ENCODE measurements at places on chromosomes 11 and 22.

DNA sequence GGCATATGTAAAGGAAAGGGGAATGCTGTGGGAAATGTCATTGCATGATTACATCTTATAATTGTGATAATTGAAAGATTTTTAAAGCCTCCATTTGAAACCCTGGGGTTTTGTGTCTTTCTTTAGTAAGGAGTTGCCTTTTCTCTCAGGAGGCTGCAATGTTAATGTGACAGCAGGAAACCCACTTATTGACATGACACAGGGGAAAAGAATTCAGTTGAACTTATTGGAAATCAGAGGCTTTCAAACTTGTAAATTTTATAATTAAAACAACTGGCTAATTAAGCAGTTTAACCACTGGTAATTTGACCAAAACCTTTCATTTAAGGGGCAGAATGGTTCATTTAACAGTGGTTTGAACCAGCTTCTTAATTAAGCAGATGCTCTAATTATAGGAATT is 31.2 kb downstream of the MRPL48 start:
- no peak for DNase-seq

- no peak for DNase-seq
These were observed 17.7 kb downstream of the BSX start for GRCh38 chr11:122963961-122964360.

GRCh38 chr11:1404461-1405185 is 14.9 kb downstream of the BRSK2 start:
- DNase-seq, result no peak

- no peak for DNase-seq
These were observed 9.6 kb upstream of the C1QTNF6 start for GRCh38 chr22:37197451-37198257.

GRCh38 chr11:90846628-90847027 is 623.8 kb upstream of the CHORDC1 start:
- no peak for DNase-seq

DNA sequence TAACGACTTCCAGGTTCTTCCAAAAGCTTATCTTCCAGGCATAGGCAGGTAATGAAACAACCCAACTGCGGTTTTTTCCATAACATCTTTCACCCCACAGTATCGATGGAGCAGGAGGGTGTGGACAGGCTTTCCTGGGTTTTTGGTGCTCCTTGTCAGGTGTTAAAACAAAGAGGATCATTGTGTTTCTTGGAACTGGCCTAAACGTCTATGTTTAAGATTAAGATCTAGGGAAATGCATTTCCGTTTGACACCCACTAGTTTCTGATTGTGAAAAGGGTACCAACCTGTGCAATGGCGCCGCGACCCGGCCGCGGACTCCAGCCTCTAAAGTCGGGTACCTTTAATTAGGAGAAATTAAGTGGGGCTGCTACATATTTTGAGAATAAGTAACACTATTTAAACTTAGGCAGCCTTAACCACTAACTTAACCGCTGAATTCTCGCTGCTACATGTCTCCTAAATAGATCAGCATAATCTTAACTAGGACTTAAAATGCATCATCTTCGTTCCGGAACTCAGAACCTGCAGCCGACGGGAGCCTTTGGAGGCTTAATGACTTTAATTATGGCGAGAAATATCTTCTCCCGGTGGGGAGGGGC is 31.5 kb downstream of the C22orf31 start:
- DNase-seq, result no peak

DNA sequence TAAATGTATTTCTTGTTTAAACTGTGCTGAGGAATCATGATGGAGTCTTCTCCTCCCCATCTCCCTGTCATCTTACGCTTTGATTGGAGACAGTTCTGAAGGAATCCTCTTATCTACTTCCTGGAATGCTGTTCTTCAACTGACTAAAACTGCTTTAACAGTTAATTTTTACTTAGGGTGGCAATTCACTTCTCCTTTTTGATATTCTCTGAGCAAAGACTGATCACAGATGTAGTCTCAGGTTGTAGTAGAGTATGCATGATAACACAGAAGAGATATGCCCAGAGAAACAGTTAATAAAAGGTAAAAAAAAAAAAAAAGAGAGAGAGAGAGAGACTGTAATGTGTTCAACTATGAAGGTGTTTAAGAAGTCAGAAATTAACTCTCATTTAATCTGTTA is 1.4 kb upstream of the CASP5 start:
- no peak for DNase-seq

DNA sequence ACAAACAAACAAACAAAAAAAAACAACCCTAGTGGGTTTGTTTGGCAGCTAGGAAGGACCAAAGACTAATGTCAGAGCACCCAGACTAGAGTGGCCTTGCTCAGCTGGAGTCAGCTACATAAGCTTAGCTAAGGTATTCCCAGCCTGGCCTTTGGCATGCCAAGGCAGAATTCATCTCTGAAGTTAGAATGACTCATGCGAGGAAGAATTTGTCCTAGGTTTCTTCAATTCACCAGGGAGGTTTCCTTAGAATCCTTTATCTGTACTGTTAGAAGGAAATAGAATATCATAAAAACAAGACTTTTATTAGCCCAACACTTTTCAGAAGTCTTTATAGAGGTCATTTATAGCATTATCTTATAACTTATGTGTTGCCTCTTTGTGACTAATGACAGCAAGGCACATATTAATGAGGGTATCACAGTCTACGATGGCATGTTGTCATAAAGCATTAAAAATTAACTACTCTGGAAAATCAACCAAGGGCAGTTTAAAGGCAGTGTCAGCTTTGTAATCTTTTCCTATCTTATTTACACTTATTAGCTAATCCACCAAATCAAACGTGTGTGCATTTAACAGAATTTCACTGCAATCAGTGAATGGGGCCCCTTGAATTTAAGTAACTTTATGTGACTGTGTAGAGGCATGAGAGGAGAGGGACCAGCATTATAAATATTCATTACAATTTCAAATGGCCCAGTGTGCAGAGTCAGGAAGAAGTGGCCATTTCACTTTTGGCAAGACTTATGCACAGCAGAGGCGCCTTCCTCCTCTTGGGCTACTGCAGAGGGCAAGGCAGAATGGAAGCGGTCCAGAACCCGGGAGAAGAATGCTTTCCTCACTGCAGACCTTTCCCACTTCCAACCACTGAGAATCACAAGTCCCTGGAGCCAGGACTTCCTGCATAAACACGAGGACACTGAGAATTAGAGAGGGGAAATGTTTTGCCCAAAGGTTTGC is 36.3 kb downstream of the SLC5A1 start:
- no peak for DNase-seq

DNA sequence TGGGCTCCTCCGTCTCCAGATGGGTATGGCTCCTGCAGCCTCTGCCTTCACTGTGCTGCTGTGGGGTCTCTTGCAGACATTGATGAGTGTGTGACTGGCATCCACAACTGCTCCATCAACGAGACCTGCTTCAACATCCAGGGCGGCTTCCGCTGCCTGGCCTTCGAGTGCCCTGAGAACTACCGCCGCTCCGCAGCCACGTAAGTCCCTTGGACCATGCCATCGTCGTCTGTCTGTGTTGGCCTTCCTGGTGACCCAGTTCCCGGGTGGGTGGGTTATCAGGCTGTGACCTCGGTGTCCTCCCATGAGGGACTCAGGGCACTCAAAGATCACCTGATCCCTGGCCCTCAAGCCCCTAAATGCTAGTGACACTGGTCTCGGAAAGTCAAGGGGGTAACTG is 47.7 kb downstream of the FBLN1 start:
- DNase-seq, result no peak

DNA sequence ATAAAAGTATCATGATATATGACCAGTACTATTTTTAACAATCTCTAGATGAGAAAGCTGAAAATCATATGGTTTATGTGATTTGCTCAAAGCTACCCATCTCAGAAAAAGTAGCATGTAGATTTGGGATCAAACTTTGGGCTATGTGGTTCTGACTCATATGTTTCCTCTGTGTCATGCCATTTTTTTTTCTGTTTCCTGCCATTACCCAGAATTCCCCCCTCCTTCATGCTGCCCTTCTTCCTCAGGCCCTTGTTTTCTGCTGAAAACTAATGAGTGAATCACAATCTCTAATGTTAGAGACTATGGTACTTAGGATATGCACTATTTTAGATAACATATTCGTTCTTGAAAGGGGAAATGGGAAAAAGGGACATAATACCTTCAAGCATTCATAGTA is 80.7 kb downstream of the JRKL start:
- no peak for DNase-seq

- no peak for DNase-seq
These were observed 77.1 kb upstream of the MTMR2 start for GRCh38 chr11:96001037-96001436.

GRCh38 chr22:49798486-49799151 is 29.1 kb downstream of the BRD1 start:
- no peak for DNase-seq

GRCh38 chr11:87203907-87204602 is 166.3 kb downstream of the TMEM135 start:
- DNase-seq, result no peak

GRCh38 chr11:104275992-104276391 is 112.0 kb upstream of the PDGFD start:
- no peak for DNase-seq

DNA sequence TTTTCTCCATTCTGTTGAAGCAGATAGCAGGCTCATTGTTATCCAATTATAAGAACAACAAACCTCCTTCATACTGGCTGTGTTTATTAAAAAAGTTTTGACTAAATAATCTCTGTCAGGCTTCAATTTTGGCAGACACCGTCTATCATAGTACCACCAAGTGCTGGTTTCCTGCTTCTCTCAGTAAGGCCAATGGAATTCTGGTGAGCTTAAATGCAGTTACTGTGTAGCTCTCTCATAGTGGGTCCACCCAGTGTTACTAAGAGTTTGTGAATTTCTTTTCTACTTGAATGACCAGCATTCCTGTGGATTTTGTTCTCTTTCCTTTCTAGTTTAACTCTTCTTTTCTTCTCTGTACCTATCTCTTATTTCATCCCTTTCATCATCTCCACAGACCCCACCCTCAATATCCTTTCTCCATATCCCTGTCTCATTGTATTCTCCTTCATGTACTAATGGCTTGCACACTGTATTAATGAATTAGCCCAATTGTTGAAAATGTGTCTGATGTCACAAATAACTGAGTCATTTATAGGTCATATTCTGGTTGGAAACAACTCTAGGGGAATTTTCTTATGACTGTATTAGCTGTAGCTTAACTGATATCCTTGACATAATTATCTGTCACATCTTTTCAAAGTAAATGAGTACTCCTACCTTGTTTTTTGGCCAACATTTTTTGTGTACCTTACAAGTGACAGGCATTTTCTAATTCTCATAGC is 372.1 kb downstream of the FAT3 start:
- DNase-seq, result no peak

DNA sequence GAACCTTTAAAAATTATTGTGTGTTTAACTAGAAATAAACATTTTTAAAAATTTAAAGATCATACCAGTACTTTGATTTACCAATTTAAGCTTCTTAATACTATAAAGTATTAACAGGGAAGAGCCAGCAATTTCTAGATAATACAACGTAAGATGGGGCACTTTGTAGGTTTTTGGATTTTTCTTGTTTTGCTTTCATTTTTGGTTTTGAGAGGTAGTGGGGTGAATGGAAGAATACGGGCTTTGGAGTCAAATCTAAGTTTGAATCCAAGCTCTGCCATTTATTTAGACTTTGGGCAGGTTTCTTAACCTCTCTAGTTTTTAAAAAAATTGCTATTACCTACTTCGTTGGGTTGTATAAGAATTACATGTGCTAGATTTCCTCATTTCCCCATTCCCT is 44.9 kb downstream of the CSTPP1 start:
- no peak for DNase-seq

DNA sequence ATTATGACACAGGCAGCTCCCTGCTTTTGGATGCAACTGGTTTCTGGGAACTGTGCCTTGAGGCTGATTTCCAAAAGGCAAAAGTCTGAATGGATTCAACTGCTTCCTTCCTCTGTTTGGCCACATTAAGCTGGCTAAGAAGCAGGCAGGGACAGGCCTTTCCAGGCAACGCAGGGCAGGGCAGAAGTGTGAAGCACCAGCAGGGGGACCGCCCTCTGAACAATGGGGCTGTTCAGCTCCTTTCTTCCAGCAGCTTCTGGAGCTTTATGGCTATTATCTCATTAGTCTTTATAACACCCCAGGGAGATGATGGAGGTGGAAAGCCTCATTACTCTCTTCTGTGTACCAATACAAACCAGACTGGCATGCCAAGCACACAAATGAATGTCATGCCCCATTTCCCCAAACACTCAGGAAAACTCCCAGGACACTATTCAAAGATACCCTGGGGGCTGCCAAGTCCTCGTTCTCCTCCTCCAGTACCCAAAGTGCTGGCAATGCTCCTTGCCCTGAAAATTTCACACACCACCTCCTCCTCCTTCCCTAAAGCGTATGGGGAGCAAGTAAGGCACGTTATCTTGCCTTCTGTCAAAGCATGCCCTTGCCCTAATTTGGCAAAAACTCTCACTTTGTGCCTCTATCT is 21.3 kb downstream of the MORC2 start:
- DNase-seq, result no peak

All from stimulated activated CD4-positive, alpha-beta T cell treated with anti-CD3 and anti-CD28 coated beads, Interleukin-15, amount 100 ng/mL, for 1 hour (primary cell).